Epithelial cell of umbilical artery (primary cell): ENCODE measurements at places on chromosomes 1 and 21. TPM values are rescaled to one million over a fixed set of nuclear protein-coding genes. Genes with fewer than 3 reads are reported as not detected.

The FCGR1A gene
- not detected in 2 replicates for total RNA-seq

The EFNA3 gene
- total RNA-seq = 0.76 and 0.97 TPM in 2 replicates

The CDCA8 gene
- 12.0 and 15.3 TPM in 2 replicates for total RNA-seq

The SETDB1 gene
- total RNA-seq = 28.9 and 42.6 TPM in 2 replicates

The B3GALNT2 gene
- 56.8 and 65.2 TPM in 2 replicates for total RNA-seq

The ALX3 gene
- total RNA-seq = not detected in 2 replicates

The IFI44 gene
- 33.8 and 324 TPM in 2 replicates for total RNA-seq

The COL24A1 gene
- under 0.01 TPM in 1 of 2 replicates, not detected in the other for total RNA-seq

The CACNA1S gene
- not detected in 2 replicates for total RNA-seq

The CFHR4 gene
- not detected in 2 replicates for total RNA-seq

The LRIF1 gene
- total RNA-seq = 13.3 and 14.3 TPM in 2 replicates

The SPOCD1 gene
- total RNA-seq = 19.8 and 23.6 TPM in 2 replicates

The AADACL3 gene
- not detected in 2 replicates for total RNA-seq

The SLC1A7 gene
- not detected in 2 replicates for total RNA-seq

The HPDL gene
- 5.2 and 6.1 TPM in 2 replicates for total RNA-seq

The GBP5 gene
- total RNA-seq = 0.15 and 0.32 TPM in 2 replicates

The USP21 gene
- 3.3 and 5.5 TPM in 2 replicates for total RNA-seq

The SPTA1 gene
- under 0.01 and 0.32 TPM in 2 replicates for total RNA-seq

The KRTAP19-3 gene
- total RNA-seq = not detected in 2 replicates

The RNF187 gene
- total RNA-seq = 29.8 and 40.9 TPM in 2 replicates

The CR1L gene
- total RNA-seq = not detected in 2 replicates

The UTP25 gene
- 4.9 and 7.0 TPM in 2 replicates for total RNA-seq

The SLC35D1 gene
- total RNA-seq = 5.5 and 9.3 TPM in 2 replicates

The VSIG8 gene
- under 0.01 TPM in 1 of 2 replicates, not detected in the other for total RNA-seq

The B3GALT5 gene
- total RNA-seq = under 0.01 TPM in 1 of 2 replicates, not detected in the other

The CRB1 gene
- total RNA-seq = not detected in 2 replicates

The EPHA2 gene
- 90.3 and 108 TPM in 2 replicates for total RNA-seq

The PCAT6 gene
- total RNA-seq = 1.1 TPM in 1 of 2 replicates, not detected in the other

The GJA8 gene
- not detected in 2 replicates for total RNA-seq

The NOS1AP gene
- 0.65 and 1.1 TPM in 2 replicates for total RNA-seq

The DDAH1 gene
- total RNA-seq = 34.1 and 52.3 TPM in 2 replicates

The BARHL2 gene
- total RNA-seq = not detected in 2 replicates

The TP73 gene
- total RNA-seq = under 0.01 TPM in 1 of 2 replicates, not detected in the other
